NAMALWA (cell line): ENCODE measurements at places on chromosomes 13 and 19.

DNA sequence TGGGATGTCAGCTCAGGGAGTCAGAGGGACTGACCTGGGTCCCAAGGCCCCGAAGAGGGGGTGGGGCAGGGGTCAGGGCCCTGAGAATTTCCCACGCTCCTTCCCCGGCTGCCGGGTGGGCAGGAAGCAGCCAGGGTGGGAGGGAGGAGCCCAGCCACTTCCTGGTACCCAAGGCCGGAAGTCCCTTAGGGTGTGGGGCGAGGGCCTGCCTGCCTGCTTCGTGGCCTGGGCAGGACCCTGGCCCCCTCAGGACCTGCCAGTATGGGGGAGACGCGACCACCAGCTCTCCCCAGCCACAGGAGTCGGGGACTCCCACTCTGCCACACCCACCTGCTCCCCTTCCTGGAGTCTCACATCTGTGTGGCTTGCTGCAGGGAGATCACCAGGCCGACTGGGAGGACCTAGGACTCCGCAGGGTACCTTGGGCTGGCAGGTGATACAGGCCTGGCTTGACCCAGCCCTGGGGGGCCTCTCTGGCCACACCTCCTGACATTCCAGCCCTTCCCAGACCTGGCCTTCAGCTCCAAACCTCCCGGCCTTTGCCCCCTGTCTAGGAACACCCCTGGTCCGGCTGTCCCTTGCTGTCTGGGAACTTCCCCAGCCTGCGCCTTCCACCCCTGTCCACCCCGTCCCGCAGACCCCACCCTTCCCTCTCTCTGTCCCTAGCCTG, 9.8 kb upstream of the CIRBP start:
- no peak for DNase-seq

- DNase-seq: no peak
These were observed 156.9 kb downstream of the KCTD15 start for GRCh38 chr19:33953592-33953991.

DNA sequence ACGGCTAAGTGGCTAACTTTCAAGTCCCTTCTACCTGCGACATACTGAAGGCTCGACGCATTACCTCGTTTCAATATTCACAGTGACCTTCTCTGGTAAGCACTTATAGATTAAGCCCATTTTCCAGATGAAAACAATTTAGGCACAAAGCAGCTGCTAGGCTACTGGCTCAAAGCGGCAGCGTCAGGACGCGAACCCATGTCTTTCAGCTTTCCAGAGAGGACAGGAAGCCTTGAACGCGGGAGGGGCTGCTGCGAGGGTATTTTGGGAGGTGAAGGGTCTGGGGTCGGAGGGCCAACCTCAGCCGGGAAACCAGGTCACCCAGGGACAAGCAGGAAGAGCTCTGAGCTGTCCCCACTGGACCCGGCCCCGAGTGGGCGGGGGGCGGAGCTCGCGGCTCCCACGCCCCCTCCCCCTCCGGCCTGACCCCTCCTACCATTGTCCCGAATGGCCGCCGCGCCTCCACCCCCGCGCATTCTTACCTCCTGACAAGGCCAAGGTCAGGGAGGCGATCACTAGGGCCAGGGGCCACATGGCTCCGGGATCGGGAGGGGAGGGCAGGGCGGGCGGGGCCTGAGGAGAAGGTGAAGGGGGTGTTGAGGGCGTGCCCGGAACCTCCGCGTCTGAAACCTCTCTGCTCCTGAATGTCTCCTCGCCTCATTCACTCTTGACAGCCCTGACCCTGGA, at the start of gene KLK13:
Gene KLK13 (minus strand): TSS at position 559 of the 687 bp plus-strand sequence. CDS start 25 bp downstream, at position 534.
- DNase-seq: no peak

DNA sequence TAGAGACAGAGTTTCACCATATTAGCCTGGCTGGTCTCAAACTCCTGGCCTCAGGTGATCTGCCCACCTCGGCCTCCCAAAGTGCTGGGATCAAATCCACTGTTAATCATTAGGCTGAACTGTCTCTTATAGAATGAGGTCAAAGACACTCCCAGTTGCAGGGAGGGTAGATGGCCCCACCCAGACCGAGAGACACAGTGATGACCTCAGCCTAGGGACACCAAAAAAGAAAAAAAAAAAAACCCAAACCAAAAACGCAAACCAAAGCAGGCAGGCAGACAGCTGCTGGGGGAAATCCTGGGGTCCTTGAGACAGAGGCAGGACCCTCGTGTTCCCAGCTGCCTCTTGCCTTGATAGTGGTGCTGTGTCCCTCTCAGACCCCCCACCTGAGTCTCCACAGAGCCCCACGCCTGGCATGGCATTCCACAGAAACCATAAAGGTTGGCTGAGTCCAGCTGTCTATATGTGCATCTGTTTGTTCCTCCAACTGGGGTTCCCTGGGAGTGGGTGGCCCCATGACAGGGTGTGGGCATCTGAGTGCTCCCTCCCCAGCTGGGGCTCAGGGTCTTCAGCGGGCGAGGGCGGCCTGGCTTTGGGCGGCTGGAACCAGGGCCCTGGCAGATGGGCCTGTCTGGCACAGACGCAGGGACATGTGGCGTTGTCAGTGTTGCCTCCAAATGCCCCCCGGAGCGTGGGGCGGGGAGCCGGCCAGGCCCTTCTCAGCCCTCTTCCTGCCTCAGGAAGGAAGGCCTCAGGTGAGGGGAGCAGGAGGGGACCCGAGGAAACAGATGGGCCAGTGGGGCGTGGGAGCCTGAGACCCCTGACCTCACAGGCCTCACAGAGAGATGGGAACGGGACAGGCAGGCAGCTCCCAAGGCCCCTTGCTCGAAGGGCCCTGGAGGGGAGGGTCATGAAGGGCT, 5.2 kb downstream of the DAND5 start:
- no peak for DNase-seq

DNA sequence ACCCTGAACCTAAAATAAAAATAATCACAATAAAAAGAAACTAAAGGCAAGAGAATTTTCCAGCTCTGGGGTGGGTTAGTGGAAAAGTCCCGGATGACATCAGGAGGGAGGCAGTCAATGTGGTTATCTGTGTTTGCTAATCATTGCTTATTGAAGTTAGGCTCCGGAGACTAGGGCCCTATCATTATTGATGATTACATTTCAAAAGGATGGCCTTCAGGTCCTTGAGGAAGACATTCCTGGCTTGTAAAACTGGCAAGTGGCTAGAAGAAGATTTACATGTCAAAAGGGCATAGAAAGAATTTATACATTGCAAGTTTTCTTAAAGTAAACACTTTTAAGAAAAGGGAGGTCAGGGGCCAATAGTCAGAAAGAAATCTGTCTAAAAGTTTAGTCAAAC, 123.4 kb downstream of the POSTN start:
- DNase-seq: no peak

- no peak for DNase-seq
These were observed 3.5 kb upstream of the ADM5 start for GRCh38 chr19:49685845-49686332.

DNA sequence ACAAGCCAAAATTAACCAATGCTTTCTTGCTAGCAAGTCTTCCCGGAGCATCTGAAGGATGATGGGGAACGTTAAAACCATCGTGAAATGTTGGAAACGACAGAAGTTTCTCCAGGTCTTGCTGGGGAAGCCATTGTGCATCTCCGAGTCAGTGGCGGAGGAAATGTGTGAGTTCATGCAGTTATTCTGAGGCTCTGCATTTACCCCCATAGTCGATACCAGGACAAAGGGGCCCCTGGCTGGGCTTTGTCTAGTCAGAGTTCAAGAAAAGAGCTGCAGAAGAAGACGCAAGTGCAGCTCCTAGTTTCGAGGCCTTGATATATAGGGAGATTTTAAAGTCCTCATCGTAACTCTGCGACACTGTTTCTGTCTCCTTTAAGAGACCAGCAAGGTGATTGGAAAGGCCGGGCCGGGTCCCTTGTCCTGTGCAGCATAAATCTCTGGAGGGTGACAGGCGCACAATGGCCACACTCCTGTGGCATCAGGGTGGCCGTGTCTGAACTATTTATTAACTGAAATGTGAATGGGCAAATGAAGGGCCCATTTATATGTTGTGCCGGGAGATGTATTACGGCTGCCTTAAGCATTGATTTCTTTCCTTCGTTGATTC, 172.0 kb downstream of the TEX29 start:
- no peak for DNase-seq

GRCh38 chr13:53941588-53942190, 913.1 kb downstream of the OLFM4 start:
- DNase-seq: no peak

GRCh38 chr19:54026656-54027055, 35.2 kb downstream of the CACNG6 start:
- DNase-seq: no peak

- DNase-seq: no peak
These were observed 204.6 kb upstream of the TSHZ3 start for GRCh38 chr19:31553846-31554215.

DNA sequence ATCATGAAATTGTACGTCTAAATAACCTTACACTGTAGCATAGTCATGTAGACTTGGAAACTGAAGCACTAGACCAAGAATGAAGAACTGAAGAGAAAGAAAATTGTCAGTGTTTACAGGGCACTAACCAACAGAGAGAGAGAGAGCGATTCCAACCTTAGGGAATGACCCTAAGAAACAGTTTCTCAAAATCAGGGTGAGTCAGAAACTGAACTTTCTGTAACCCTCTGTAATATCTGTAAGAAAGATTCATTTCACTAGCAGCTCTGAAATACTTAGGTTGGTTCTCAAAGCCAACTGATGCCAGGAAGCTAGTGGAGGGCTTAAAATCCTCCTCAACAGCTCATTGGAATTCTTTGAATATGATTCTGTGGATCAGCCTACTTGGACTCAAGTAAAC, 936.9 kb downstream of the EFNB2 start:
- DNase-seq: no peak

DNA sequence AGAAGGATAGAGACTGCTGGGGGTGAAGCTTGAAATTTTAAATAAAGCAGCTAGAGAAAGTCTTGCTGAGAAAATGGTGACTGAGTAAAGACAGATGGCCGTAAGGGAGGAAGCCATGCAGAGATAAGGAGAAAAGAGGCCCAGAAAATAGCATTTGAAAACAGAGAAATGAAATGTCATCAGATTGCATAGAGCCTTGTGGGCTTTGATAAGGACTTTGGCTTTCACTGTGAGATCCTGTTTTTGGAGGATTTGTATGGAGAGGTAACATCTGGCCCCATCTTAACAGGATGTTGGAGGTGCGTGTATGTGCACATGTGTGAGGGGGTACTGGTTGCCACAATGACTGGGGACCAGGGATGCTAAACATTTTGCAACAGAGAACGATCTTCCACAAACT, 19.5 kb upstream of the ATP8A2 start:
- no peak for DNase-seq

DNA sequence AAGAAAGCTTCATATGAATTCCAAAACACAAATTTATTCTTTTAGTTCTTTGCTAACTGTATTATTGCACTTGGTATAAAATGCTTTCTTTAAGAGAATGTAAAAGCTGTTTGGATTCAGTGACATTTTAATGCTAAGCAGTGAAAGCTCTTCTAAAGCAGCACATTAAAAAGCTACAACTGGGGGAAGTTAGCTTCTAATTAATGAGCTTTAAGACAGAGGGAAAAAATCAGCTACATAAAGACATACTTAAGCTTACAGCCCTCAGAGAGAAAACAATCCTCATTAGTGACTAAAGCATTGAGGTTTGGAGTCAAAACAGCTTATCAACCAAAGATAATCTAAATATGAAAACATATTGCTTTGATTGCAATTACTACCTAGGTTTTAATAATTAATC, 1222.2 kb upstream of the SPRY2 start:
- DNase-seq: no peak

DNA sequence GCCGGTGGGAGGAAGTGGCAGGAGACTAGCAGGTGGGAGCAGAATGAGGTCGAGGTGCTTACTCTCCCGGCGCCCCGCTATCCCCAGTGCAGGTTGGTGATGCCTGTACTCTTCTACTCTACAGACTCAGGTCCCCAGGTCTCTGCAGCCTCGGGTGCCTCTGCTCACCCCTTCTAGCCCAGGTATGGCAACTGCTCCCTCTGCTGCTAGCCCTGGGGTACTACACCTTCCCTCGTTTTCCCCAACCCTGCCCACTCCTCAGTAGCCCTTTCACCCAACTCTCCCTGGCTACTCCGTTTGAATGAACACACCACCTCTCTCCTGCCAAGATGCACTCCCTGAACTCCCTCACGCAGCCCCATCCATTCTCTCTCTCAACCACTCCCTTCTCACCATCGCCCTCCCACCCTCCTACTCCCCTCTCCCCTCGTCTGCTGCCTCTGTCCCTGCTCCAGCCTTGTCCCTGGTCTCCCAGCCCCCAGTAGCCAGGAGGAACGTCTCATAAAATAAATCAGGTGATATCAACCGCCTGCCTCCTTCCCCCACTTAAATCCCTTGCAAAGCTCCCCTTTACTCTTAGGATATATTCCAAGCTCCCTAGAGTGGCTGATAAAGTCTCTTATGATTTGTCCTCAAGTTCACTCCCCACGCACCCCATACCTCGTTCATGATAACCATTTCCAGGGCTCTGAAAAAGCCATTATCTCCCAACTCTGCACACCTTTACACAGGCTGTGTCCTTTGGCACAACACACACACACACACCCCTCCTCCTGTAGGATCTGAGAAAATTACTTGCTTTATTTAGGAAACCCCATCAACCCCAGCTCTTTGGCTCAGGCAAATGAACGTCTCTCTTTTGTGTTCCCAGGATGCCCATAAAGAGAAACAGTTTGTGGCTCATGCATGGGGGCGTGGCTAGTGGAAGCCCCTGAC, 8.2 kb upstream of the MEIS3 start:
- DNase-seq: peak; percentile 89

DNA sequence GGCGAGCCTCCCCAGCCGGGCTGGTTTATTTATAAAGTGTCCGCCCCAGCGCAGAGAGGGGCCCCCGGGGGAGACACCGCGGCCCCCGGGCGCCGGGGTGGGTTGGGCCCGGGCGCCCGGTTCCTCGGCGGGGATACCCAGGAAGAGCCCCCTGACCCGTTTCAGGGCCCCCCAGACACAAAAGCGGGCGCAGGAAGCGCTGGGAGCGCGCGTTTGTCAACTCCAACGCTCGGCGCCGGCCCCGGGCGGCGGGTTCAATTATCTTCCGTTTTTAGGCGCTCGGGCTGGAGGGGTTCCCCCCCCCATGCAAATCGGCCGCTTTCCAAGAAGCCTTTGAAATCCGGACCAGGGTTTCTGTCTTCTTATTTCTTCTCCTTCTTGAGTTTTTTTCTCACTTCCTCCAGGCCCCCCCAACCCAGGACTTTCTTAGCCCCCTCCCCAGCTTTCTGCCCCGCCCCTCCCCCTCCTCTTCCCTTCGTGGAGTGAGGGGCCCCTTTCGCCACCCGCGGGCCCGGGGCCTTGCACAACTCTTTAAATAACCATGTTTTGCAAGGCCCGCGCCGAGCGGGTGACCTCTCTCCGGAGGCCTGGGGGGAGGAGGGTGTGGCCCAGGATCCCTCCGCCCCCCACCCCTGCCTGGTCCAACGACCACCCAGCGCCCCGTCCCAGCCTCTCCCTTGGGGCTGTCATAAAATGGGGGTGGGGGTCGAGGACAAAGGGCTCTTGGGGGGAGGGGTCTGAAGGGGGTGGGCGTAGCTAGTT, 935 bp downstream of the ARID3A start:
- peak; percentile 82 for DNase-seq

GRCh38 chr13:80177327-80177726, 163.6 kb downstream of the SPRY2 start:
- no peak for DNase-seq

DNA sequence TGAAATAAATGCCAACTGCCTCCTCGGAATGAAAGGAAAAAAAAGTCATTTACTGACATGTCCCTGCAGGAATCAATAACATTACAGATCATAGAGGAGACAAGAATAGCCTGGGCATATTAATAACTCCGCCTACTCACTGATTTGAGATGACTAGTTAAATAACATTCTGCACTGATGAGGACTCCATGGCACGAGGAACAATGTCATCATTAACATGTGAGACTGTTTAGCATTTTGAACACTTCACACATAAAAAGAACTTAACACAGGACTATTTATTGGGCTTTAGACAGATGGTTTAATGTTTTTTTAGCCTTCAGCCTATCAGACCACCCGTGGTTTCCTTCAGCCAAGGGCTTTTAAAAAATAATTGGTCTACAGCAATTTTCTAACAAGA, 170.1 kb downstream of the OLFM4 start:
- no peak for DNase-seq
